KG1 (cell line): ENCODE measurements at places on chromosomes 16 and 17.

- no peak for DNase-seq
Observed at GRCh38 chr17:66386498-66387351, 84.3 kb downstream of the PRKCA start.

GRCh38 chr17:78041386-78042179 lies 83.1 kb downstream of the TNRC6C start:
- no peak for DNase-seq

- DNase-seq, result no peak
Observed at GRCh38 chr17:41772218-41772585, 14.3 kb downstream of the JUP start.

DNA sequence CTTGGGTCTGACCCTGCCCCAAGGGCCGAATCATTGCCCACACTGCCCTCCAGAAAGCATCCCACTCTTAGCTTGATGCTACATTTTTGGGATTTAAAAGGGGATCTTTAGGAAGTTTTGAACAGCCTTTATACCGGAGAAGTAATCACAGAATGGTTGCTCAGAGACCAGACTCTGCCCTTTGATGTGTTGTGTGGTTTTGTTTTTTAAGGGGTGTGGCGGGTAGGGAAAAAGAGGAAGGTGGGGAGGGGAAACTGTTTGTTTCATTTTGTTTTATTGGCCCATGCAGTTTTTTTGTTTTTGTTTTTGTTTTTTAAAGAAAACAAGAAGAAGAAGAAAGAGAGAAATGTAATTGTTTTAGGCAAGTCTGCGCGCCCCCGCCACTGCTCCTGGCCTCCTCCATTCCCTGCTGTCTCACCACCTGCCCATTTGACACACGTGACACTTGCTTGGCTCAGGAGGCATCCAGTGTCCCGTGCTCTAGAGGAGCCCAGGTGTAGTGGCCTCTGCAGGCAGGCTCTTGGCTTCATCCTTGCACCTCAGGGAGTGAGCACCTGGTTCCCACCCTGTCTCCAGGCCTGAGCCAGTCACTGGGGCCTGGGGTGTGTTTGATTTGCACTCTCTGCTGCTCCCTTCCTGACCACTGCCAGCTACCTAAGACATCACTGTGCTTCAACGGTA lies 35.7 kb downstream of the GNAO1 start:
- DNase-seq, result no peak

DNA sequence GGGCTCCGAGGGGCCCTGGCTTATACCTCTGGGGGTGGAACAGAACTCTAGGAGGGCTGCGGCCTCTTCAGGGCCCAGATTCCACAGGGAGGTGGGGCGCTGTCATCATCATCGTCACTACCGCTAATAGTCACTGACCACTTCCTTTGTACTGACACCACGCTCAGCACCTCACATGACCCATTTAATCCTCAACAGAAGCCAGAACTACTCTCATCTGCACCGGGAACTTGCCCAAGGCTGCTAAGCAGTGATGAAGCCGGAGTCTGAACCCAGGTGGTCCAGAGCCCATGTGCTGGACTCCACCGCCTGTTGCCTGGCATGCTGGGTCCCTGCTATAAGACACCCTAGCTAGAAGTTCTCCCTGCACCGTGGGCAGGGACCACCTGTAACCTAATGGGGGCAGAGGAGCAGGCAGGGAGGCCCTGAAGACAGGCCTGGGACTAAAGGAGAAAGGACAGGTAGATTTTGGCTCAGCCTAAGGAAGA lies 12.0 kb downstream of the UNC13D start:
- DNase-seq, result no peak

GRCh38 chr17:17781591-17782496 lies 54.9 kb downstream of the SREBF1 start:
- DNase-seq, result no peak

DNA sequence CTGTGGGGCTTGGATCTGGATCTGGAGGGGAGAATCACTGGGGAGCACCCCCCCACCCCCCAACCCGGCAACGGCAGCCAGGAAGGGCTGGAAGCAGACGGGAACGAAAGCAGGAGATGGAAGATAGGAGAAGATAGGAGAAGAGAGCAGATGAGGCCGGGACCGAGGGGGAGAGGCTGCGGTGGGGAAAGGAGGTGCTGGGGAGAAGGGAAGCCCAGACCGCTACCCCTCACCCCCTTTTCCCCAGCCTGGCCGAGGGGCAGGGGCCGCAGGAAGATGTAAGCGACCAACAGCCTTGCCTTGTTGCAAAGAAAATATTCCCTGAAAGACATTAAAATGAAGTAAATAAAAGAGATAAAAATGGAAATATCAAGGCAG lies 26.8 kb upstream of the CBFA2T3 start:
- no peak for DNase-seq

- DNase-seq, result no peak
Observed at GRCh38 chr17:66089764-66090163, 102.2 kb downstream of the CEP112 start.

GRCh38 chr16:68636818-68637217 lies 8.3 kb upstream of the CDH3 start:
- DNase-seq, result no peak

GRCh38 chr17:5785867-5786509 lies 201.7 kb upstream of the NLRP1 start:
- DNase-seq, result no peak

DNA sequence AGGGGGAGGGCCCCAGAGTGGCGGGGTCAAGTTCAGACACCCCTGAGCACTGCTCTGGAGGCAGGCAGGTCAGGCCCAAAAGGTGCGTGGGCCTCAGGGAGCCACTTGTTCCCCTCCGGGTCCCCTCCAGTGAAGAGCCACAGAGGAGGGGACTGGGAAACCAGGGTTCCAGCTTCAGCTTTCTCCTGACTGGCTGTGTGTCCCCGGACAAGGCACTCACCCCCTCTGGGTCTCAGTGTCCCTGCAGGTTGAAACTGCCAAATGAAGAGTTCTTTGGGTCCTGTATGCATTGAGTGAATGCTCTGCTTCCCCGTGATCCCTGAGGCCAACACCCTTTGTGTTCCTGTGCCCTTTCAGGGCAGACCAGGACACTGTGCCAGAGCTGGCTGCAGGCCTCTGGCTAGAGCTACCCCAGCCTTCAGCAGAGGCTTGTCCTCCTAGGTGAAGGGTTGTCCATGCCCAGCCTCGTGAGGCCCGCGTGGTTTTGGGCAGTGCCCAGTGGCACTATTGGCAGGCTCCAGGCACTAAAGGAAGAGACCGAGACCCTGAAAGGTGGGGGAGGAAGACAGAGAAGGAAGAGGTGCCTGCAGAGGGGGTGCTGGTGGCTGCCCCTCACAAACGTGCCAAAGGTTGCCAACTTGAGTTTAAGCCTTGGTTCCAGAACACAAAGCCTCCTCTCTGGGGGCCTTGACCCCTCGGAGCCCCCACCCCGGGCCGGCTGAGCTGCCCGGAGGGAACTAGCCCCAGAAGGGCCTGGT lies 13.3 kb upstream of the WNT3 start:
- no peak for DNase-seq

GRCh38 chr16:49980166-49980565 lies 44.9 kb upstream of the CNEP1R1 start:
- no peak for DNase-seq

DNA sequence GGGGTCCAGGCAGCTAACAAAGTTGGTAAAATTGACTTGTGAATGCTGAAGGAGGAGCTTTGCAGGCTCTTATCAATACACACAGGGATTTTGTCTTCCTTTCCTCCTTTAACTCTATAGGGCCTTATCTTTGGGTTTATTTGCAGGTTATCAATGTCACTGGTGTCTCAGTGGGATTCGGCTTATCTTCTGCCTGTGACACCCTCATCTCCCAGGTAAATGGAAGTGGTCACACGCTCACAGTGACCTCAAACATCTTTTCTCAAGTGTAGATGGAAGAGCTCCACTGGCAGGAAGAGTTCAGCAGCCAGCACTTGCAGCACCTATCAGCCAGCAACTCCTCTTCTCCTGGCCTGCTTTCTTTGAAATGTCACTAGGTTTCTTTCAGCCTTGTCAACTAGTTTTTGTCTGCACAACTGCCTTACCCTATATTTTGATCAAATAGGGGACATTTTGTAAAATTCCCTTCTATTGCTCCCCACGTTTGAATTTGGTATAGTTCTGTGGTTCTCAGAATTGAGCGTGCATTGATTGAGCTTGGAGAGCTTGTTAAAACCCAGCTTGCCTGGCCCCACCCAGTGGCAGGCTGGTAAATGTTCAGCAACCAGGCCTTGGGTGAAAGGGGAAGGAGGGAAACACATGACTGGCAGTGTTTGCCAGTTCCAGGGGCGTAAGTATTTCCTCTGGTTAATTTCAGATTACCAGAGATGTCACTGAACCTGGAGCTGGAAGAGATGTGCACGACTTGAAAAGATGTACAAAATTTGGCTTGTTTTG lies 12.8 kb downstream of the SLC47A1 start:
- DNase-seq, result no peak

DNA sequence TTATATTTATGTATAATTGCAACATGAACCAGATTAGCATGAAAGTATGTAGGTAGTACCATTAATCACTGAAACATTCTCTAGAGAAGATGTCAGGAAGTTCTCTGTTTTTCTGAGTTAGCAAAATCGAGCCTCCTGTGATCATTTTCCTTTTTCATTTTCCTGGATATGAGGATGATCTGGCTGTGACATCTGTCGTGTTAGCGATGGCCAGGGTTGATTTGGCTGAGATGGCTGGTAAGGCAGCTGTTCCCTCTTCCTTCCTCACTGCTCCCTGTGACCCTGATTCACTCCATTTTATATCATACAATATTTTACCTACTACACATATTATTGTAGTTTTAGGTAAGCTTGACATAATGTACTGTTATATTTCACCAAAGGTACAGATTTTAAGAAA lies 10.3 kb downstream of the CNTNAP4 start:
- DNase-seq, result no peak

GRCh38 chr16:87351320-87351698 lies 32.3 kb downstream of the FBXO31 start:
- DNase-seq, result no peak

DNA sequence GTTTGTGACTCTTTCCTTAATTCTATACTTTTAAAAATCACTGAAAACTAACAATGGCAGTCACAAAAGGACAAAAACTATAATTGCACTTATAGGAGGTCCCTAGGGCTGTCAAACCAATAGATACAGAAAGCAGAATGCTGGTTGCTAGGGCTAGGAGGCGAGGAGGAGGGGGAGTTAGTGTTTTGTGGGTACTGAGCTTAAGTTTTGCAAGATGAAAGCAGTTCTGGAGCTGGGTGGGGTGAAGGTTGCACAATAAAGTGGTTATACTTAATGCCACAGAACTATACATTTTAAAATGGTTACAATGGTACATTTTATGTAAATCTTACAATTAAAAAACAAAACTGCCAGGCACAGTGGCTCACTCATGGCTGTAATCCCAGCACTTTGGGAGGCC lies 27.3 kb downstream of the NUBP1 start:
- no peak for DNase-seq

- DNase-seq, result no peak
Observed at GRCh38 chr17:68581863-68582645, 19.1 kb downstream of the FAM20A start.

GRCh38 chr16:20901436-20902112 lies 1.0 kb downstream of the LYRM1 start:
- DNase-seq, result peak; percentile 70

DNA sequence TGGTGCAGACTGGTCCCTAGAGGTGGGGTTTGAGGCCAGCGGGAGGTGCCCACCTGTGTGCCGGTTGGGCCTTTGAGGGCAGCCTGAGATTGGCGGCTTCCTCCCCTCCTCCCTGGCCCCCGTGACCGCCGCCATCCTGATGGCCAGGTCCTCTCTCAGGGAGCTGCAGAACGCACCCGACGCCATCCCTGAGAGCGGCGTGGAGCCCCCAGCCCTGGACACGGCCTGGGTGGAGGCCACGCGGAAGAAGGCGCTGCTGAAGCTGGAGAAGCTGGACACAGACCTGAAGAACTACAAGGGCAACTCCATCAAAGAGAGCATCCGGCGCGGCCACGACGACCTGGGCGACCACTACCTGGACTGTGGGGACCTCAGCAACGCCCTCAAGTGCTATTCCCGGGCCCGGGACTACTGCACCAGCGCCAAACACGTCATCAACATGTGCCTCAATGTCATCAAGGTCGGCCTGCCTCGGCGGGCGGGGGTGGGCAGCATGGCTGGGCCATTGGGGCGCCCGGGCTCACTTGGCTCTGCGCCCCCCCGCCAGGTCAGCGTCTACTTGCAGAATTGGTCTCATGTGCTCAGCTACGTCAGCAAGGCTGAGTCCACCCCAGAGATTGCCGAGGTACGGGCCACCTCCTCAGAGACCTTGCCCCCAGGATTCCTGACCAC lies 2.8 kb downstream of the GPS1 start:
- no peak for DNase-seq

DNA sequence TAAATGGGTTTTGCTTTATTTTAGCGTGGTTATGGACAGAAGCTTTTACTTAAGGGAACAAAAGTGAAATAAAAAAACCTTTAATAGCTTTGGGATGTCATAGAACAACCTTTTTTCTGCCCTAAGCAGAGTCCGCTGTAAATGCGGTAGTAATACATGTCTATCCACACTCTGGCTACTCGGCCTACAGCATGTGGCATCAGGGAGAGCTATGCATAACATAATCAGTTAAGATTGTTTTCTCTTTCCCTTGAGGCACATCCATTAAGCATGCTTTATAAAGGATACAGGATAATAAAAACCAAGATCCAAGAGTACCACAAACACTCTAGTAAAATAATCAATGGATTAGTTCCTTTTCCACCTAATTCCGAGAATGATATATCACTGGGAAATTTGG lies 10.3 kb downstream of the RPGRIP1L start:
- no peak for DNase-seq

- DNase-seq, result no peak
Observed at GRCh38 chr17:19619705-19620325, 28.7 kb upstream of the ALDH3A2 start.

- peak; percentile 49 for DNase-seq
Observed at GRCh38 chr17:67377488-67378453, 690 bp downstream of the PITPNC1 start.

DNA sequence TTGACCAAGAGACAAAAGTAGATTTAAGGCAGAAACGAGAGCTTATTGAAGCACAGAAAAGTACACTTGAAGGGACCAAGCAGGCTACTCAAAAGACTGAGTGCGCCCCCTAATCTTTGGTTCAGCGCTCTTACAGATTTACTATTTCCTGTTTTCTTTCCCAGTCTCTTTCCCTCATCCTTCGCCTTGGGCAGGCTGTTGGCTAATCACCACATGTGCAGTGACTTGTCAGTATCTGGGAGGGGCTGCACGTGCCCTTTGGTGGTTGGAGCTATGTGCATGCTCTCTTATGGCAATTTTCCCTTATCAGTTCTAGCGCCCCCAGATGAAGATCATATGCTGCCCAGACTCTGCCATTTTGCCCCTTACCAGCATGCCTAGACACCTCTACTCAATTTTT lies 35.4 kb upstream of the SHISA6 start:
- DNase-seq, result no peak

DNA sequence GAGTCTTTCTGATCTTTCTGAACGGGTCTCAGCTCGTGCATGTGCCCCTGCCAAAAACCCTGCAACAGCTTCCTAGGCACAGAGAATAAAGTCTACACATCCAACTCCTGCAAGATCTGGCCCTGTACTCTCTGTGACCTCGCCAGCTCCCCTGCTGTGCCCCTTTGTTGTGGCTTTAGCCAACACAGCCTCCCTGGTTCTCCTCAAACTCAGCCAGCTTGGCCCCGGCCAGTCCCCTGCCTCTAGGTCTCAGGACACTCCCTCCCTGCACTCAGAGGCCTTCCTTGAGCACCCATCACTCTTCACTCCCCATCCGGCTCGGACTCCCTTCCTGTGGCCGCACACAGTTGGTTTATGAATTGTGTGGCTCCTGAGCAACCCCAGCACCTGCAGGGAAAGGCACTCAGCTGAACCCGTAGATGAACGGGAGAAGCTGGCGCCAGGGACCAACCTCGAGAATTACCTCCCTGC lies 1.4 kb downstream of the CEP131 start:
- DNase-seq, result no peak

GRCh38 chr16:67666032-67666551 lies 458 bp downstream of the ENKD1 start:
- DNase-seq, result no peak

GRCh38 chr17:19933221-19933620 lies 44.4 kb downstream of the AKAP10 start:
- DNase-seq, result no peak
